ENCODE measurements at places on chromosomes 16 and 17.

DNA sequence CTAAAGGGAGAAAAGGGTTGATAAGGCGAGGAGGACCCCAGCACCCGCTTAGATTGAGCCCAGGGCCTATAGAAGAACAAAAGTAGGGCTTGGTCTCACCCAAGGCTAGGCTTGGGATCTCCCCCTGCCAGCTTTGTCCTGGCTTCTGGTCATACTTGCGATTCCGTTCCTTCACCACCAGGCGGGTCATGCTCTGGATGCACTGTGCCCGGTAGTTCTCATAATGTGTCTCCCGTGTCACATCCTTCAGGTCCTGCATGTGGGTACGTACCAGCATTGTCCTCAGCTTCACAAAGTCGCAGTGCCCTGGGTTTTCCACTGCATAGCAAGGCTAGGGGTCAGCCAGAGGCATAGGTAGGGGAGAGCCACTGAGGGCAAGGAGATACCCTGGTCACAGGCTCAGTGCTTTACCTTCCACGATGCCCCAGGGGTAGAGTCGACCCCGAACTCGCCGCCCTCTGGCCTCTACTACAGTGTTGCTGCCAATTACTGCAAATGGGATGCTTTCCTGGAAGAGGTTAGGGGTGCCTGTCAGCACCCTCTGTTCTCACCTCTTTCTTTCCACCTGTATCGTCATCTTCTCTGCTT, 6.5 kb upstream of the MTMR4 start:
- DNase-seq = peak; percentile 38

DNA sequence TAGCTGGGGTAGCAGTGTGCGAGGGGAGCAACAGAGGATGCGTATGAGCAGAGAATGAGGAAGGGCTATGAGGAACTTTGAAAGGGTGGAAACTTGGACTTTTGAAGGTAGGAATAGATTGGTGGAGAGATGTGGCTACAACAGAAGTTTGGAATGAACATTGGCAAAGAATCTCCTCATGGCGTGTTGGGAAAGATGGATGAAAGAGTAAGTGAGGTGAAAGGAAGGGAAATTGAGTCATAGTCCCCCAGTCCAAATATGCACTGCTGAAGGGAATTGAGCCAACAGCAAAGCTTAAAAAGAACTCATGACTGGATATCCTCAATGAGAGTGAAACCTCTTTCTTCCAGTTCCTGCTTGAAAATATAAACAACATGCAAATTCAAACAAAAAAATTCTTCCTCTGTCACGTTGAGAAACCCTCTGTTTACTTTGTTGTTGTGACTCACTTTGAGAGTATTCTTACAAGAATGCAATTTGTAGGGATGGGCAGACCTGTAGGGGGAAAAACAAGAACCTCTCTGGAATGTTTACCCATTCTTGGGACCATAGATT, 313.2 kb upstream of the KCNJ16 start:
- no peak for DNase-seq

- DNase-seq = no peak
Observed at GRCh38 chr17:77380395-77381184, 239.8 kb downstream of the SEC14L1 start.

- no peak for DNase-seq
Observed at GRCh38 chr16:78939597-78939996, 660.9 kb downstream of the MAF start.

- no peak for DNase-seq
Observed at GRCh38 chr16:4324492-4325252, 8.8 kb downstream of the GLIS2 start.

DNA sequence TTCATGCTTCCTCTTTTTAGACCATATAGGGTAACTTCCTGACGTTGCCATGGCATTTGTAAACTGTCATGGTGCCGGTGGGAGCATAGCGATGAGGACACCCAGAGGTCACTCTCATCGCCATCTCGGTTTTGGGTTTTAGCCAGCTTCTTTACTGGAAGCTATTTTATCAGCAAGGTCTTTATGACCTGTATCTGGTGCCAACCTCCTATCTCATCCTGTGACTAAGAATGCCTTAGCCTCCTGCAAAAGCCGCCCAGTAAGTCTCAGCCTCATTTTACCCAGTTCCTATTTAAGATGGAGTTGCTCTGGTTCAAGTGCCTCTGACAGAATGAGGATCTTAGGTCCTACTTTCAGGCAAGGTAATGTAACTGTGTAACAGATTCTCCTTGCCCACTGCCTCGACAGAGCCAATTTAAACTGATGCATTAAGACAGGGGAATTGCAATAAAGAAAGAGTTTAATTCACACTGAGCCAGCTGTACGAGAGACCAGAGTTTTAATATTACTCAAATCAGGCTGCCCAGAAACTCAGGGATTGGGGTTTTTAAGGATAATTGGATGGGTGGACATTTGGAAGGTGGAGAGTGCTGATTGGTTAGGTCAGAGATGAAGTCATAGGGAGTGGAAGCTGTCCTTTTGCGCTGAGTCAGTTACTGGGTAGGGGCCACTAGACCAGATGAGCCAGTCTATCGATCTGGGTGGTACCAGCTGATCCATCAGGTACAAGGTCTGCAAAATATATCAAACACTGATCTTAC, 59.9 kb upstream of the ATF7IP2 start:
- DNase-seq = no peak

- peak; percentile 31 for DNase-seq
Observed at GRCh38 chr16:4624827-4625559, 367 bp downstream of the MGRN1 start.

DNA sequence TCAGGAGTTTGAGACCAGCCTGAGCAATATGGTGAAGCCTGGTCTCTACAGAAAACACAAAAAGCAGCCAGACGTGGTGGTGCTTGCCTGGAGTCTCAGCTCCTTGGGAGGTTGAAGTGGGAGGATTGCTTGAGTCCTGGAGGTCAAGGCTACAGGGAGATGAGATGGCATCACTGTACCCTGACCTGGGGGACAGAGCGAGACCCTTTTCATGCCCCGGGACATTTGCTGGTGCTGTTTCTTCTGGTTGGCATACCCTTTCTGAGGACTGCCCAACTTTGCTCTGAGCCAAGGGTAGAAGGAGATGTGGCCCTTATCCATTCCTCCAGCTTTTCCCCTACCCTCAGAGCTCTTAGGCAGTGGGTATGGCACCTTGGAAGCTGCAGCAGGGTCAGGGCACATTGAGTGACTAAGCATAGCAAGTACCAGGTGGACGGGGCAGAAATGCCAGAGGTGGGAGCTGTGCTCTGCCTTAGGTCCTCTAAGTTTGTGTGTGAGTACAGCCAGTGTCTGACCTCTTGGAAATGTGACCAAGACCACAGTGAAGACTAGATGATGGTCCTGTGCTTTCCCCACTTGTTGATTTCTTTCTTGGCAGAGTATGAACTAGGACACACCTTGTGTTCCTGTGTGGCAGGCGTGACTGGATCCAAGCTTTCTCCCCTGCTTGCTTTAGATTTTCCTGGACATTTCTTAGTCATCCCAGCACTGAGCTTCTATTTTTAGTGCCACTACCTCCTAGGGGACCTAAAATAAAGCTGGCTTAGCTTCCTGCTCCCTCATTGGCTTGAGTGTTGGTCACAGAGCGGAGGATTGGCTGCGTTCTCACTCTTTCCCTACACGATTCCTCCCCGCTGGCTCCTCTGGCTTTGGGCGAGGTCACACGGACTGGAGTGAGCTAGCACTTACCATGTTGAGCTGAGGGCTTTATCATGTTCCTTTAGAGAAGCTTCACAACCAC, 9.9 kb upstream of the EDC4 start:
- no peak for DNase-seq

All from AML-193 (cell line).